Smooth muscle cell of the umbilical artery (primary cell): ENCODE measurements at places on chromosomes 11 and 22. TPM values are rescaled to one million over a fixed set of nuclear protein-coding genes. Genes with fewer than 3 reads are reported as not detected.

The ARAP1 gene
- 129 and 154 TPM in 2 replicates for total RNA-seq

The CDC42EP2 gene
- total RNA-seq = 20.8 and 23.7 TPM in 2 replicates

The ZNF280A gene
- 0.23 TPM in 1 of 2 replicates, not detected in the other for total RNA-seq

The PHLDB1 gene
- total RNA-seq = 96.2 and 140 TPM in 2 replicates

The GAS2 gene
- 0.97 and 1.5 TPM in 2 replicates for total RNA-seq

The AQP11 gene
- 2.8 and 8.9 TPM in 2 replicates for total RNA-seq

The IRAG1 gene
- 3.0 and 8.6 TPM in 2 replicates for total RNA-seq

The SPON1 gene
- 0.55 and 3.9 TPM in 2 replicates for total RNA-seq

The IL17RA gene
- 5.4 and 5.9 TPM in 2 replicates for total RNA-seq

The VPS37C gene
- 10.4 and 15.4 TPM in 2 replicates for total RNA-seq

The VSIG10L2 gene
- total RNA-seq = not detected in 2 replicates

The ADM2 gene
- total RNA-seq = 6.5 and 7.6 TPM in 2 replicates

The C11orf58 gene
- 175 and 187 TPM in 2 replicates for total RNA-seq

The UBASH3B gene
- 19.0 and 32.7 TPM in 2 replicates for total RNA-seq

The MYOD1 gene
- not detected in 2 replicates for total RNA-seq

The TBCEL gene
- 23.0 and 31.8 TPM in 2 replicates for total RNA-seq

The OR8G1 gene
- total RNA-seq = not detected in 2 replicates

The OR2D2 gene
- 0.78 TPM in 1 of 2 replicates, not detected in the other for total RNA-seq

The OR4A16 gene
- not detected in 2 replicates for total RNA-seq

The PKP3 gene
- total RNA-seq = 0.69 and 1.8 TPM in 2 replicates

The CABP4 gene
- total RNA-seq = not detected in 2 replicates

The TTC36 gene
- 0.59 and 1.2 TPM in 2 replicates for total RNA-seq

The BTG4 gene
- total RNA-seq = not detected in 2 replicates

The TSGA10IP gene
- total RNA-seq = not detected in 2 replicates

The C11orf65 gene
- total RNA-seq = 1.1 and 1.5 TPM in 2 replicates

The RAB3IL1 gene
- 2.1 and 2.3 TPM in 2 replicates for total RNA-seq

The KCNC1 gene
- not detected in 2 replicates for total RNA-seq

The MMP27 gene
- total RNA-seq = not detected in 2 replicates

The C22orf23 gene
- total RNA-seq = 0.59 TPM in 1 of 2 replicates, not detected in the other

The CSKMT gene
- 3.5 and 7.4 TPM in 2 replicates for total RNA-seq

The ATP5MG gene
- total RNA-seq = 24.6 and 34.7 TPM in 2 replicates

The OR2AG1 gene
- not detected in 2 replicates for total RNA-seq

The KIF18A gene
- total RNA-seq = 2.1 and 12.3 TPM in 2 replicates

The OR51B6 gene
- total RNA-seq = not detected in 2 replicates
